ENCODE measurements at places on chromosomes 1 and 21.

GRCh38 chr1:35717911-35718476 is 690 bp downstream of the C1orf216 start:
- peak; percentile 50 for DNase-seq

DNA sequence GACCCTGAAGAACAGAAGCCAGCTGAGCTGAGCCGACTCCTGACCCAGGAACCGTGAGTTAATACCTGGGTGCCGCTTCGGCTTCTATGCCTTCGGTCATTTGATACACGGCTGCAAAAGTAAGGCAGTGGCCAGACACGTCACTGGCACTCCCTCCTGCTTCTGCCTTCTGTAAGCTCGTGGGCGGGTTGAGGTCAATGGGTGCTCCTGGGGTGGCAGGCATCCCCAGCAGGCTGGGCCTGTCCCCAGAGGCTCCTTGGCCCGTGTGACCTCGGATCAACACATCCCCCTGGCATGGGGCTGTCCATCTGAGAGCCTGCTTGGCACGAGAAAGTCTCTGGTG is 35.7 kb upstream of the COL6A1 start:
- no peak for DNase-seq

DNA sequence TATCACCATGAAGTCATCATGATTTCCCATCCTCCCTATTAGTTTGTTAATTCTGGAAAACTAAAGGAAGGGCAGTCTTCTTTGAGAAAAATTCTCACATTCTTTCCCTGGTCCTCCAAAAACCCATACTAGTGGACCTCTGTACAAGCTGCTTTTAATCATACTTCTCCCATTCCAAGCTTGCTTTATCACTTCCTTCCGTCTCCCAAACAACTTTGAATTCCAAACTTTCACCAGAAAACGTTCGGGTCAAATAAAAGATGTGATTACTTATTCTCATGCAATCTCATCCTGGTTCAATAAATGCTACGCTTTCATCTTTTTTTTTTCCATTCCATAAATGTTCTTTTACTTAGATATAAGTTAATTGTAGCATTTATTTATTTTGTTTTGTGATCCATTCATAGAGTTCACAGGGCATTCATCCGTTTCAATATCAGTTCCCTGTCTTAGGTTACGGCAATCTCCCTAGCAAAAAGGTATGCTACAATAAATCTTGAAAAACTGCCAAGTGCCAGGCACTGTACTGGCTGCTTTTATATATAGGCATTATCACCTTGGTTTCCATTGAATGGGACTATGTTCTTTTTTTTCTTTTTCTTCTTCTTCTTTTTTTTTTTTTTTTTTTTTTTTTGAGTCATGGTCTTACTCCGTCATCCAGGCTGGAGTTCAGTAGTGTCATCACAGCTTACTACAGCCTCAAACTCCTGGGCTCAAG is 100.2 kb upstream of the GREM2 start:
- DNase-seq, result no peak

GRCh38 chr21:36747041-36747814 is 48.3 kb downstream of the SIM2 start:
- no peak for DNase-seq

- no peak for DNase-seq
Observed at GRCh38 chr1:38327559-38327973, 281.0 kb upstream of the POU3F1 start.

DNA sequence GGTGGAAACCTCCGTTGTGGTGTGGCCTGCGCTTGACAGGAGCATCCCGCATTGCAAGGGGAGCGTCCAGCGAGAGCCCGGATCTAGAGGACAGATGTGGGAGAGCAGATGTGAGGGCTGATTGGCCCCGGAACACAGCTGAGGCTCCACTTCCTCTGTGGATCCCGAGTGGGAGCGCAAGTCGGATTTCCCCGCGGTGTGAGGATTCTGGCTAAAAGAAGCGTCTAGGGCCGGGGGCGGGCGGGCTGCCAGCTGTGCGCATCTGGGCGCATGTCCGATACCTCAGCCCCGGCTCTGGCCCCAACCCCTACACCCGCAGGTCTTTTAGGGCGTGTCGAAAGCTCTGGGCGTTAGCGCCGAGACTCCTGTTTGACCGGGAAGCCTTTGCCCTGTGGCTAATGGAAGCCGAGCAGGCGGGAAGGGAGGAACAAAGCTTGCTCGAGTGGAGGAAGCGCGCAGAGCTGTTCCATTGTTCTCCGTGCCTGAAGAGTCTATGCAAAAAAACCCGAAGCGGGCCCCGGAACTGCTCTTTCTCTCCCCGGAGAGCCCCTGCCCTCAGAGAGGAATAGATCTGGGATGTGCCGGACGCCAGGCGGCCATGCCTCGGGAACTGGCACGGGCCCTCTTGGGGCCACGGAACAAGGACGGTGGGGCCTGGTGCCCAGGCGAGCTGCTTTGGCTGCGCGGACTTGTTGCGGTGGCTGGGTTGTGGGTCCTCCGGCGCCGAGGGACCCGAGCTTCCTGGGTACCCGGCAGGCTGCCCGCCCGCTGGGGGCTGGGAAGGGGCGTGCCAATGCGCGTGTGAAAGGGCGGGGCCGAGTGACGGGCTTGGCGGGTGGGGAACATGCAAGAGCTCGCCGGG is 111.1 kb downstream of the NAV1 start:
- DNase-seq, result peak; percentile 88

- no peak for DNase-seq
Observed at GRCh38 chr1:84669831-84670230, 20.4 kb downstream of the SSX2IP start.

- no peak for DNase-seq
Observed at GRCh38 chr1:193123751-193124150, 1.9 kb downstream of the CDC73 start.

DNA sequence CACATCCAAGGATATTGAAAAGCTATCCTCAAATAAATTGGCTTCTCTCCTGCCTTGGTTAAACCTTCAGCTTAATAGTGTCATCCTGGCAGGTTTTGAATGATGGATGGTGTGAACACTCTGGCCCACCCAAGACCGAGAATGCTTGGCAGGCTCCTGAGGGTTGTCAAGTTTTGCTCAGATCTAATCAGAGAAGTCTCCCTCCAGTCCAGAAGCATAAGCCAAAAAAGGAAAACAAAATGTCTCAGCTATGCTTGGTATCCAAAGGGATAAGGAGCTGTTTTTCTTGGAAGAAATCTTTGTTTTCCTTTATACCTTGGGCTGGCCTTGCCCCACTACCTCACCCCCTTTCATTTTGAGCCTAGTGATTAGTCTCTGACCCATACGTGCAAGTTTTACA is 172.7 kb downstream of the CRB1 start:
- DNase-seq, result no peak
